Activated CD4-positive, alpha-beta memory T cell treated with anti-CD3 and anti-CD28 coated beads for 36 hours (primary cell): ENCODE measurements at places on chromosomes 5 and 9.

GRCh38 chr5:133455676-133456075 is 156.7 kb downstream of the FSTL4 start:
- no peak for DNase-seq

DNA sequence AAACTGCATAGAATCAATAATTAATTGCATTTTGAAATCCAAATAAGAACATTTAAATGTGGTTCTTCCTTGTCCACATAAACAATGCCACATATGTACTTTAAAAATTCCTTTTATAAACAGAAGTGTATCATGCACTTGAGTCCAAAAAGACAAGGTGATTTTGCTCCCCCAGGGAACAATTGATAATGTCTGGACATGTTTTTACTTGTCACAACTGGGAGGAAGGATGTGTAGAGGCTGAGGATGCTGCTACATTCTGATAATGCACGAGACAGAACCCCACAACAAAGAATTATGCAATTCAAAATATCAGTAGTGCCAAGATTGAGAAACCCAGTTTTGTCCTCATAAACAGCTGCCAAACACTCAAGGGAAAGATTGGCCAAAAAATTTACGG is 181.1 kb upstream of the ISL1 start:
- DNase-seq: no peak

DNA sequence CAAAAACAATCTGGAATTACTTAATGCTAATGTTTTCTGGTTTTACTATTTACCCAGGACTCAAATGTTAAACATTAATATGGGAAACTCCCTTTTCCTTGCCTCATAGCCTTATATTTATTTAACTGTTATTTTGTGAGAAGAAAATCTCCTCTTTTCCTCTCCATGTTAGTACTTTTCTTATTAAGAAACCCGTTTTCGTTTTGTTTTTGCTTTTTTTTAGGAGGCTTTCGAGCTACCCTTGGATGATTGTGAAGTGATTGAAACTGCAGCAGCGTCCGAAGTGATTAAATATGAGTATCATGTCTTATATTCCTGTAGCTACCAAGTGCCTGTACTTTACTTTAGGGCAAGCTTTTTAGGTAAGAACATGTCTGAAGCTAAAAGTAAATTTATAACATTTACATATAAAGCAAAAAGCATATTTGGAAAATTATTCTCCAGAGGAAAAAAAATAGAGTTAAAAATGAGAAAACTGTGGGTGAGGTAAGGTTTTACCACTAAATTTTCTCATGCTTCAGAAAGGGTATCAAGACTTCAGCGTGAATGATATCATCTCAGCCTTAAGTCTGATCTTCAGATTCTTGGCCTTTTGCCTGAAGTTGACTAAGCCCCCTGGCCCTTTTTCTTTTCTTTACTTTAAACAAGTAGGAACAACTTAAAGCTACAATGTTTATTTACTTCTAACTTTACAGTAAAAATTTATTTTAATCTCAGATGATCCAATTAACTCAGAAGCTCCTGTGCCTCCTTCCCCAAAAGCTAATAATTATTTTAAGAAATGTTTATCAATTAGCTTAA is 113.8 kb downstream of the RPS23 start:
- no peak for DNase-seq

- DNase-seq: no peak
These were observed 19.9 kb downstream of the ADCY2 start for GRCh38 chr5:7415587-7416535.

- no peak for DNase-seq
These were observed 107.0 kb upstream of the NUDT12 start for GRCh38 chr5:103669615-103670014.

DNA sequence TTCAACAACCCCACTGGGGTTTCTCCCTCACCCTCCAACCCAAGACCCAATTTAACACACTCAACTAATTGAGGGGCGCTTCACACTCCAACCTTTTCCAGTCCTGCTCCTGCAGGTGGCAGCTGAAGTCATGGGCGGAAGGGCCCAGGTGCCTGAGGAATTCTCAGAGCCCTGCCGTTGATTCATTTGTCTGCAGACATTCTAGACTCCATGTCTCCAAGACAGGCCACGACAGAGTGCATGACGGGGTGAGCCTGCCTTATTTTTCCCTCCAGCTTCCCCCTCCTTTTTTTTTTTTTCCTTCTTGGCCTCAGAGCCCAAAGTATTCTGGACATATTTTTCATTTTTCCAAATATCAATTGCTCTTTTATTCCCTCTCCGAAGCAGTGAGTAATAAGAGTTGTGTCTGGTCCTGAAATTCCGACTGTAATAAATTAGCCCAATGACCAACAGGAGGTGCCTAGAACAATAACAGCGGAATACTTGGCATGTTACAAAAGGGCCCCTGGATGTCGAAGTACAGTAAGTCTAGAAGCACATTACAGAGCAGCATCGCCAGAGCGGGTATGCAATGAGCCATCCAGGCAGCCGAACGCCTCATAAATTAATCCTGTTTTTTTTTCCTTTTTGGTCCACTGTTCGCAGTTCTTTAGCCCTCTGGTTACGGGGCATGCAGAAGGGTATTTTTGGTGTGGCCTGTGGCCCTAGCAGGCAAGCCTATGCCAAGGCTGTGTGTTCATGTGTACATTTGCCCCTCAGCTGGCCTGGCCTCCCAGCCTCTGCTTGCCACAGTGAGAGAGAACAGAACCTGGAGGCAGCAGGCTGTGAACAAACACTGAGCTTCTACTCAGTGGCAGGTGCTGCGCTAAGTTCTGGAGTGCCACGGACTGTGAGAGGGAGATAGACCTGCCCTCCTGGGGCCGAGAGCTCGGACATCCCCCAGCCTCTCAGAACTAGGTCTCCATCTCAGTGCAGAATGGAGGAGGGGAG is 8.6 kb upstream of the SMIM23 start:
- no peak for DNase-seq

DNA sequence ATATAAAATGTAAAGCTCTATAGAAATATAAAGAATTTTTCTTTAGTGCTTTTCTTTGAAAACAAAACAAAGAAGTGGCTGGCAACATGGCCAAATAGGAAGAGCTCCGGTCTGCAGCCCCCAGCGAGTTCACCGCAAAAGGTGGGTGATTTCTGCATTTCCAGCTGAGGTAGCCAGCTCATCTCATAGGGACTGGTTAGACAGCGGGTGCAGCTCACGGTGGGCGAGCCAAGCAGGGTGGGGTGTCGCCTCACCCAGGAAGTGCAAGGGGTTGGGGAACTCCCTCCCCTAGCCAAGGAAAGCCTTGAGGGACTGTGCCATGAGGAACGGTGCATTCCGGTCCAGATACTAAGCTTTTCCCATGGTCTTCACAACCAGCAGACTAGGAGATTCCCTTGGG is 21.0 kb upstream of the TIMD4 start:
- DNase-seq: no peak

- DNase-seq: no peak
These were observed 96.9 kb downstream of the MED27 start for GRCh38 chr9:131982671-131983239.

DNA sequence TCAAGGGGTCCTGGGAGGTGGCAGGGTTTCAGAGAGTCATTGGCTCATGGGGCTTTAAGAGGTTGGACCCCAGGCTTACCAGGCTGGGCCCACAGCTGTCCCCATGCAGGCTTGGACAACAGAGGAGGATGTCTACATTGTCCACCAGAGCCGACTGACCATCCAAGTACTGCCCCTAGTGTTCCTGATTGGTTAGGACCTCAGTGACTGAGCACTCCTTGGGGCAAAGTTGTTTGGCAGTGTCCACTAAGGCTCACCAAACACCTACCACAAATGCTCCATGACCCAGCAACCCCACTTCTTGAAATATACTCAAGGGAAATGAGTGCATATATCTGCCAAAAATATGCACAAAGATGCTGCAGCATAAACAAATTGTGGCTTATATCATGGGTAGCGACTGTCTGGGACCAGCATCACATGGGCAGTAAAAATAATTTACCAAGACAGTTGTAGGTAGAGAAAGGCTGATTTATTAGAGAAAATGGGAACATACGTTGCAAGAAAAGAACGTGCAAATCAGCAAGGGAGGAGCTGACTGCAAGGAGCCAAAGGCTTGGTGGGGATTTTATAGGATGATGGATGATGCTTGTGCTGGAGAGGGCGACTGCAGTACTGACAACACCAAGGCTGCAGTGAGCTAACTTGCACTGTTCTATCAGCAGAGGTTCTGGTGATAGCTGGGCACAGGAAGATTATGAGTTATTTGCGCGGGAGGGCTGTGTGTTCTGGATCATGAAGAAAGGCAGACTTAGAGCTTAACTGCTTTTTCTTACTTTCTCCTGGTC is 265.2 kb downstream of the GADD45G start:
- no peak for DNase-seq

DNA sequence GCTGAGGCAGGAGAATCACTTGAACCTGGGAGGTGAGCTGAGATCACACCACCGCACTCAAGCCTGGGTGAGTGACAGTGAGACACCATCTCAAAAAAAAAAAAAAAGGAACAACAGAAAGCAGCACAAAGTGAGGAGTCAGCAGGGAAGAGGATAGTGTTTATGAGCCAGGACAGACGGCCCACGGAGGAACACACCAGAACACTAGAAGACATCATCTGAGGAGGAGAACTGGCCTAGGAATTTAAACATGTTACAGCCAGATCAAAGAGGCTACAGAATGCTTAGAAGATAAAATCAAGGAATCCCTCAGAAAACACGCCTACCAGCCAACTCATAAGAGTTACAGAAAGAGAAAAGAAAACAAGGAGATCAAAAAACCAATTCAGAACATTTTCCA is 12.2 kb downstream of the UBAC1 start:
- DNase-seq: no peak

GRCh38 chr5:157864067-157864466 is 5.1 kb upstream of the CLINT1 start:
- DNase-seq: no peak

DNA sequence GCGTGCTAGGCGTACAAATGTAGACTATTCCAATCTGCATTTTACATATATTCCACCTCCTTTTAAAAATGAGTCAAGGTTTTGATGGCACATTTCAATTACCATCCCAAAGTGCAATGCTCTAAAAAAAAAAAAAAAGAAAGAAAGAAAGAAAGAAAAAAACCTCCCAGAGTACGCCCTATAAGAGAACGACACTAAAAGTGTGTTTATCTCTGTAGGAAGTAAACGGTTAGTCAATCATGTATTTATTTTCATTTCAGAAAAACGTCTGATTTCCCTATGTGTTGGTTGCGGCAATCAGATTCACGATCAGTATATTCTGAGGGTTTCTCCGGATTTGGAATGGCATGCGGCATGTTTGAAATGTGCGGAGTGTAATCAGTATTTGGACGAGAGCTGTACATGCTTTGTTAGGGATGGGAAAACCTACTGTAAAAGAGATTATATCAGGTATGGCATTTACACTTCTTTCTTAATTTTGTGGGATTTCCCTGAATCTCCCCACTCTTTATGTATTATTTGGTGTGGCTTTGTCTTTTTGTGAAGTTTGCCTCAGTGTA is 1.1 kb downstream of the ISL1 start:
- DNase-seq: no peak

- no peak for DNase-seq
These were observed 3.2 kb upstream of the MIGA2 start for GRCh38 chr9:129033216-129033615.

DNA sequence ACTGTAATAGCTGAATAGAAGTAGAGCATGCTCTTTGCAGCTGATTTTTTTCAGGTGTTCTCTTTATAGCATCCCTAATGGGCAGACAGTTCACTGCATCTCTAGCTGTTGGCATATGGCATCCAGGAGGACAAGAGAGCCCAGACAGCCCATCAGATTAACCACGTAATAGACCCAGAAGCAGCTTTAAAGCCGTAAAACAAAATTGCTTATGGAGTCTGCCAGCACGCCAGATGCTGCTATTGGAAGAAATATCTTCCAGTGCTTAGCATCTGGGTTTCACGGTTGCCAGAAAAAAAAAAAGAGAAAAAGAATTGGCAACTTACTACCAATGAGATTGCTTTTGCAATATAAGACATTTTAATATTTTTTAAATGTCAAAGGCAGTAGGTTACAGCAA is 869.4 kb upstream of the NUDT12 start:
- DNase-seq: no peak

GRCh38 chr9:2337627-2338026 is 284.0 kb upstream of the VLDLR start:
- DNase-seq: no peak

GRCh38 chr5:164207646-164208045 is 702.2 kb downstream of the MAT2B start:
- no peak for DNase-seq

- DNase-seq: no peak
These were observed 37.5 kb downstream of the UBAP1 start for GRCh38 chr9:34216325-34216724.

- DNase-seq: no peak
These were observed 62.9 kb downstream of the COL5A1 start for GRCh38 chr9:134704498-134704897.

GRCh38 chr5:61308712-61309111 is 23.3 kb upstream of the ZSWIM6 start:
- DNase-seq: no peak

GRCh38 chr9:31347082-31347617 is 1037.3 kb upstream of the ACO1 start:
- peak; percentile 18 for DNase-seq

DNA sequence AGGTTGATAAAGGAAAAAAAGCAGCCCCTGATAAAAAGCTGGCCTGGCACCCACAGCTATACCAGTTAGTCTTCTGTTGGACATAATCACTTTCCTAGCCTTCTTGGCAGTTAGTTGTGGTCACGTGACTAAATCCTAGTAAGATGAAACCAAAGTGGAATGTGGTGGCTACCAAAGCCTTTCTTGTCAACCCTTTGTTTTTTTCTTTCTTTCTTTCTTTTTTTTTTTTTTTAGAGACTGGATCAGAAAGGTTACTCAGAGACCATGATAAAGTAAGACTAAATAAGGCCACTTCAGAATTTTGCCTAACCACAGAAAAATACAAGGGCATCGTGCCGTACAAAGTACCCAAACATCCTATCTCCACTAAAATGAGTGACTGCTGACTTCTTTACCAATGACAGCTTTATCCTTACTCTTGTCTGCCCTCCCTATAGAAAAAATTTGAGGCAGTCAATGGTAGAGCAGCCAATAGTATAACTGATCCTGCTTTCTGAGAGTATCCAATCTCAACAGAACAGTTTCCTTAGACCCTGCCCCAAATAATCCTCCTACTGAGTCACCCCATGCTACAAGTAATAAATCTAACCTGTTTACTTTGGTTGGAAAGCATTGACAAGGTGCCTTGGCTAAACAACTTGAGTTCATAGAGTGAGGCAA is 14.2 kb upstream of the KIF27 start:
- no peak for DNase-seq

DNA sequence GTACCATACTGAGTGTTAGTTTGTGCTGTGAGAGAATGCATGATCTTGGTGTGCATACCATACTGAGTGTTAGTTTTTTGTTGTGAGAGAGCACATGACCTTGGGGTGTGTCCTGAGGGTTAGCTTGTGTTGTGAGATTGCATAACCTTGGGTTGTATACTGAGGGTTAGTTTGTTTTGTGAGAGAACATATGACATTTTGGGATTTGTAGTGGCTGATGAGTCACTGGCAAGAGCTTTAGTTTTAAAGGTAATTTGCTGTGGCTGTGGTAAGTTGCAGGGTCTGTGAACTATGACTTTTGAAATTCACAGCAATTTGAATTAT is 1068.3 kb upstream of the EDIL3 start:
- no peak for DNase-seq

- DNase-seq: no peak
These were observed 1.3 kb downstream of the SPATA31E1 start for GRCh38 chr9:87883990-87884389.

GRCh38 chr5:62742207-62742606 is 163.6 kb downstream of the LRRC70 start:
- DNase-seq: no peak
